ENCODE measurements at places on chromosomes 2 and 18. TPM values are rescaled to one million over a fixed set of nuclear protein-coding genes. Genes with fewer than 3 reads are reported as not detected.

The CD8B2 gene
- not detected for total RNA-seq

The SCN9A gene
- 0.54 TPM for total RNA-seq

The ALLC gene
- total RNA-seq, result 0.11 TPM

The ST6GAL2 gene
- 21.9 TPM for total RNA-seq

The TANC1 gene
- total RNA-seq, result 19.3 TPM

The DCC gene
- not detected for total RNA-seq
